ENCODE measurements at places on chromosomes 6 and 20. TPM values are rescaled to one million over a fixed set of nuclear protein-coding genes. Genes with fewer than 3 reads are reported as not detected.

Gene FAM229B
- 34.8 TPM for total RNA-seq

Gene MACROD2
- 3.7 TPM for total RNA-seq

Gene ENPP4
- 35.4 TPM for total RNA-seq

Gene CALHM6
- total RNA-seq, result 3.8 TPM

Gene TRIM15
- not detected for total RNA-seq

Gene NHLRC1
- 2.5 TPM for total RNA-seq

Gene RNASET2
- 20.4 TPM for total RNA-seq

Gene PPARD
- 5.9 TPM for total RNA-seq

Gene ADAM33
- total RNA-seq, result 52.8 TPM

Gene LCA5
- total RNA-seq, result 5.3 TPM

Gene VSTM2L
- 2.4 TPM for total RNA-seq

Gene LY6G6F
- not detected for total RNA-seq

Gene TSBP1
- total RNA-seq, result not detected

Gene CTAGE9
- not detected for total RNA-seq
